ENCODE measurements at places on chromosomes 6 and 20.

DNA sequence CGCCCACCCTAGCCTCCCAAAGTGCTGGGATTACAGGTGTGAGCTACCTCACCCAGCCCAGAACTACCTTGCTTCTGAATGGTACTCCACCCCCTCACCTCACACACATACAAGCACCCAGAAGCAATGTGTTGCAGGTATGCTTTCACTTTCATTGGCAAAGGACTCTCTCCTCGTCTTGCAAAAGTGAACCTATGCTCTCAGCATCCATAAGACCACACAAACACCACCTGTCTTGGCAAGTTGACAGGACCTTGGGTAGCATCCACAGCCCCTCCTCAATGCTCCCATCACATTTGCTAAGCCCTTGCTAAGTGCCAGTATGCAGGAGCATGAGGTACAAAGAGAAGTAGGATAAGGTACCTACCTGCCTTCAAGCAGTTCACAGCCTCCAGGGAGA is 3.7 kb downstream of the KIF13A start:
- no peak for DNase-seq

DNA sequence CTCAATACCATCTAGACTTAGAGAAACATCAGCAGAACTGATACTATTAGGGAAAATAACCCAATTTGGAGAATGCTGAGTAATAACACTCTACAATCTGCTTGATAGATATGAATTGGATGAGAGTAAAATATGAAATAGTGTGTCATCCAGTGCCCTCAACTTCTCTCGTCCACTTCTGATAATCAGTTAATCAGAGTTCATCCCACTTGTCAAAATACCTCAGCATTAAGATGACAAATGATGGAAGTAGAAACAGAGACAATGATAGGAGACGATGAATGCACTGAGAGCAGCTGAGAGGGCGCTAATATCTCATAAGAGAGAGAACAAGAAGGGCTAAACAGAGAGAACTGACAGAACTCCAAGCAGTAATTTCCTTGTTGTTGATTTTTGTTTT is 699.6 kb downstream of the EPHA7 start:
- DNase-seq = no peak

GRCh38 chr6:31541059-31541657 is 645 bp downstream of the DDX39B start:
- DNase-seq = no peak

DNA sequence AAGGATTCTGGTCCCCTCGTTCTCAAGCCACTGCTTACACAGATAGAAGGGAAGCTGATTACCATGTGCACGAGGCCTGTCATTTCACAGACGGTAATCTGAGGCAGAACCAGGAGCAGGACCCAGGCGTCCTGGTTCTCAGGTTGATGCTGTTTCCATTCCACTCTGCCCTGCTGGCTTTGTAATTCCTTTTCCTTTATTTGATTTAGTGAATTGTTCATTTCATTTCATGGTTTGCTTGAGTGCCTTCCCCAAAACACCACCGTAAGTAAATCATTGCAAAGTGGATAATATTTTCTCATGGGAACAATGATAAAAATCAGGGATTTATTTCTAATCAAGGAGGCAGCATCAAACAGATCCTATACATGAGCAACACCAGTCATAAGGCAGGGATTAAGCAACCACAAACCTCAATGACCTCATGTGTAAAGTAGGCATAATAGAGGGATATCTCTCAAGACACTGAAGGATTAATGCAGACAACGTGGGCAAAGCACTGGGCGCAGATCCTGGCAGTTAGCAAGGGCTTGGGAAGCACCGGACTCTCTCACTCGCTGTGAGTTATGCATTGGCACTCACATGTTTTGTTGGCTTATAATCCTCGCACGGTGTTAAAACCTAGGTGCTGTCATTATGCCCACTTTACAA is 229.5 kb upstream of the FOXQ1 start:
- DNase-seq = no peak

DNA sequence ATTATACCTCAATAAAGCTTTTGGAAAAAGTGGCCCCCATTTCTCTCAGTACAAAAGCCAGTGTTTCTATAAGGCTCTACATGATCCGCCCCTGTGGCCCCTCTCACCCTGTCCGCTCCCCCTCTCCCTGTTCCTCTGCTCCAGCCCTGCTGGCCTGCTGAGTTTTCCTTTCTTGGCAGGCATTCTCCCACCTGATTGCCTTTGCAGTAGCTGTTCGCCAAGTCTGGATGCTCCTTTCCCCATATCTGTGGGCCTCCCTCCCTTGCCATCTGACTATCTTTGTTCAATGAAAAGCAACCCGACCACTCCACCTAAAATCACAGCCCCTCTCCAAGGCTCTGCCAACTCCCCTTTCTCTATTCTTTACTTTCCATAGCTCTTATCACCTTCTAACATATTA is 33.2 kb downstream of the CDH22 start:
- DNase-seq = no peak

DNA sequence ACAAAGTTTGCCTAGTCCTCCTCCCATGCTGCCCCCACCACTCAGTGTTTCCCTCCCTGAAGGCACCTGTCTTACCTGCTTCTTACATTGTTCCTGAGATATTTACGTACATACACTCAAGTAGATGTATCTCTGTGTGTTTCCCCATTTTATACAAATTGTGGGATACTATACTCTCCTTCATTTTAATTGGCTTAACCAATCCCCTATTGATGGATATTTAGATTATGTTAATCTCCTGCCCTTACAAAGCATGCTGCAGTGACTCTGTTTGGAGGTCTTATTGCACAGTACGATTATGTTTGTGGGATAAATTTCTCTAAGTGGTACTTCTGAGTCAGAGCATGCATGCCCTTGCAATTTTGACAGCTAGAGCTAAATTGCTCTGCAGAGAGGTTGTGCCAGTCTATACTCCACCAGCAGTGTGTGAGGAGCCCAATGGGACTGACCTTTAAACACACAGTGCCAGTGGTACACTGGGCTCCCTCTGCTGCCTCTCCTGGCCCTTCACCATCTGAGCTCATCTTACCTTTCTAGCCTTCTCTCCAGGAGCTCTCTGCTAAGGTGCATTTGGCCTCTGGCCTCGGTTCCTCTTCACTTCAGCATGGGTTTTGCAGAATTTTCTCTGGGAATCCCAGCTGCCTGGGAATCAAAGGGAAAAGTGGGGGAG is 57.4 kb downstream of the LYRM2 start:
- DNase-seq = no peak

GRCh38 chr6:162644153-162644552 is 83.4 kb downstream of the PRKN start:
- DNase-seq = no peak

DNA sequence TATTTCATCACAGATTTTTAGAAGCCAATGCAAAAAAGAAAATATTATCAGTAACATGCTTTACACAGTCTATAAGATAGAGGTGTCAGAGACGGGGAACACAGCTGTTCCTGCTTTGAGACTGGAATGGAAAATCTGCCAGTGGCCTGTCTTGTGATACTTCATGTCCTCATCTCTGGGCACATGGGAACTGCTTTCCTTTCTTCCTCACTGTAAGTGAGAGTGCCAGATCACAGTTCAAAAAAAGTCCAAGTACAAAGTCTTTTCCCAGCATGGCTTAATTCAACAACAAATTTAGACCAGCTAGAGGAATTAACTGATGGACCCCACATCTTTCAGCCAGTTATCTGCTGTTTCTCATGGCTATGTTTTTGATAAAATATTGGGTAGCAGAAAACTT is 490.4 kb downstream of the CDKAL1 start:
- DNase-seq = no peak

GRCh38 chr20:2125474-2126112 is 24.0 kb downstream of the STK35 start:
- no peak for DNase-seq

DNA sequence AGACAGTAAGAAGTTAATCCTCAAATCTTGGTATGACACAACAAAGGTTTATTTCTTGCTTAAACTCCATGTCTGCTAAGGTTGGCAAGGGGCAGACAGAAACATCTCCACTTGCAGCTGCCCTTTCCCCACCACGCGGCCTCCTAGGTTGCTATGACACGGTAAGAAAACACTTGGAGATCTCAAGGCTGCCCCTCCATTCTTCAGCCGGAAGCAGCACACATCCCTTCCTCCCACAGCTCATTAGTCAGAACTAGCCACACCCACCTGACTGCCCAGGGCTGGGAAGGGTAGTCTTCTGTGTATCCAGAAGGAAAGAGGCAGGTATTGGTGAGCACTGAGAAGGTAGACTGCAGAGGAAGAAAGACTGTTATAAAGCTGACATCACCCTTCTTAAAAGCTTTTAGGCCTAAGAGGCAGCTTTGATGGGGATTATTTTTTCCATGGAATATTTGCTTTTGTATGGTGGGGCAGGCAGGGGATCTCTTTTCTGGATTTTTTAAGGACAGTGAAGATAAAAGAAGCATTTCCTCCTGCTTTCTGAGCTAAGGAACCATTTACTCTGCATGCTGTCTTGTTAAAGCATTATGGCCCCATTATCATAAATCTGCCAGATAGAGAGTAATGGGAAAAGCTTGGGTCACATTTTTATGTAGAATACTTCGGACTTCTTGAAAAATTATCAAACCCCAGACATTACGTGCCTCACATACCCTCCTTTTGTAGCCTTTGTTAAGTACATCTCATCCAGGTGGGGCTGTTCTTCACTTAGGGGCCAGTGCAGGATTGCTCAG is 41.6 kb downstream of the MRAP2 start:
- DNase-seq = no peak

DNA sequence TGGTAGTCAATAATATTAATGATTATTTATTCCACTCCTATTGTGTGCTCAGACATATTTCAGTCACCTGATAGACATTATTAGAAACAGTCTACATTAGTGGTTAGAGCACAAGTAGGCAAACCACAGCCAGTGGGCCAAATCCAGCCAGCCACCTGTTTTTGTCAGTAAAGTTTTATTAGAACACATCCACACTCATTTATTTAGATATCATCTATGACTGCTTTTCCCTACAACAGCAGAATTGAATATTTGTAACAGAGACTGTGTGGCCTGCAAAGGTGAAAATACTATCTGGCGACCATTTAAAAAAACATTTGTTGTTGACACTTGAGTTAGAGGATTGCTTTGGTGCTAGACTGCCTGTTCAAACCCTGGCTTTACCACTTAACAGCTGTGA is 220.0 kb upstream of the ZFP64 start:
- no peak for DNase-seq

GRCh38 chr20:25549843-25550477 is 35.4 kb downstream of the NINL start:
- DNase-seq = no peak

DNA sequence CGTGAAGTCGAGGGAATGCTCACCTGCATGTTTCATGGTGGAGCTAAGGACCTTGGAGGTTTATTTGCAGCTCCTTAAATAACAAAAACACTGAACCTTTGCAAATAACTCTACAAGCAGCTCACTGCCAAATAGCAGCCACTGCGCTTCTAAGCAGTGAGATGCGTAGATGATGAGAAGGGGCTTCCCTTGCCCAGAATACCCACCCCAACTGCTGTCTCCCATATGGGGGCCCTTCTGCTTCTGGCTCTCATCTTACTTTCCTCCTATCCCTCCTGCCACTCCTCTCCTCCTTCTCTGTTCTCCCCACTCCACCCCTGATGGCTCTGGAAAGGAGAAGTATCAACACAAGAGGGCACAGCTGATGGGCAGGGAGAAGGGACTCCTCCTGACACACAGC is 193.3 kb upstream of the SSTR4 start:
- no peak for DNase-seq

GRCh38 chr6:2917065-2917464 is 14.0 kb upstream of the SERPINB9 start:
- DNase-seq = no peak

DNA sequence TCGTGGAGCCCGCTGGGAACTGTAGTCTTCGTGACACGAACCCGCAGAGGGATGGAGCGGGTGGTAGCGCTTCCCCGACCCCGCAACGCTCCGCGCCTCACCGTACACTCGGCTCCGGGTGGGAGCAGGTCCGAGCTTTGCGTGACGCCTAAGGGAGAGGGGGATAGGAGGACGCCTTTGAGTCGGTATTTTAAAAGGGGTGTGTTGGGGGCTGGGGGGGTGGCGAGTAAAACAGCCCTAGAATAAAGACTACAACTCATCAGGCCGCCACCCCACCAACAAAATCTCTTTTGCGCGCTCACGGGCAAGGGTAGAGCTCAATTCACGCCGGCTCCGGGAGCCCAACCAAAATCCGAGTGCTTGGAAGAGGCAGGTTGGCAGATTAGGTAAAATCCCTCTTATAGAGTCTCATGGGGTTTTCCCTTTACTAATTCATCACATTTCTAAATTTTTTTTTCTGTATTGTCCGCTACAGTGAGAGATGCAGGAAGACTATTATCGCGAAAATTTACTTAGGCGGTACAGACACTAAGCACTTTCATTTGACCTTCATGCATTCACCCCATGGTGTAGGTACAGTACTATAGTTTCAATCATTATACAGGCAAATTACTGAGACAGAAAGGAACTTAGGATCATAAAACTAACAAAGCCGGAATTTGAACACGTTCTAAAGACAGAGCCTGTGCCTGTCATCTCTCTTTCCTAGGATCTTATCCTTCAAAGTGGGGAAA is 706 bp upstream of the SNX14 start:
- no peak for DNase-seq

GRCh38 chr6:111259089-111259831 is 172.0 kb downstream of the SLC16A10 start:
- peak; percentile 99 for DNase-seq
